ENCODE measurements at places on chromosomes 16 and 17. TPM values are rescaled to one million over a fixed set of nuclear protein-coding genes. Genes with fewer than 3 reads are reported as not detected.
A peak's percentile ranks its signal among the peaks of the same experiment; 100 is the strongest.

The PRSS27 gene
- total RNA-seq, result 5.0 TPM

GRCh38 chr17:47980541-47980940 lies 9.6 kb downstream of the CDK5RAP3 start:
- no peak for DNase-seq

The CCNF gene
- total RNA-seq, result 0.71 TPM

DNA sequence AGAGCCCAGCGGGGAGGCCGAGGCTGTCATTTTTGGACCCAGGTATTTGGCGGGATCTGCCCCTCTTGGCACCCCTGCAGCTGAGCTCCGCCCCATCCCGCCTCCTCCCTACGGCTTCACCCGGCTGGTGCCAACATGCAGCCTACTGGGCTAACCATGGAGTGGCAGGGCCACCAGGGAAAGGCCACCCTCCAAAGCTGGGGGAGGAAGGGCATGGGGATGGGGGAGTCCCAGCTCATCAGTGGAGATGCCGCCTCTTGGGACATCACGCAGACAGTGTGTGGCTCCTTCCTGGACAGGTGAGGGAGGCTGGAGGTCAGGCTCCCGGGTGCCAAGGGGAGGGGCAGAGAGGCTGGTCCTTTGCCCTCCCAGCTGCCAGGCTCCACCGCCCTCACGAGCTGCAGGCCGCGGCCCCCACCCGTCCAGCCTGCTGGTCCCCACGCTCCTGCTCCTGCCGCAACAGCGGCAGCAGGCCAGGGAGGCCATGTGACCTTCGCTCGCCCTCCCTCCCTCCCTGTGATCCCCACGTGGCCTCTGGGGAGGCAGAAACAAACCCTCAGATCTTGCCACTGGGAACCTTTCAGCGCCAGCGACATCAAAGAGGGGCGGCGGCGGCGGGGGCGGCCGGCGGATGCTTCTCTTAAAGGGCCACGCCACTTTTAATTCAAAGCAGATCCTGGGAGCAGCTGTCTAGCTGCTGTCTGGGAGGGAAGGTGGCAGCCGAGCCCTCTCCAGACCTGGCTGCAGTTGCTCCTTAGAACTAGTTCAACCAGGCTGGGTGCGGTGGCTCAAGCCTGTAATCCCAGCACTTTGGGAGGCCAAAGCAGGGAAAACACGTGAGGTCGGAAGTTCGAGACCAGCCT lies 6.8 kb upstream of the NOTUM start:
- peak; percentile 93 for DNase-seq

DNA sequence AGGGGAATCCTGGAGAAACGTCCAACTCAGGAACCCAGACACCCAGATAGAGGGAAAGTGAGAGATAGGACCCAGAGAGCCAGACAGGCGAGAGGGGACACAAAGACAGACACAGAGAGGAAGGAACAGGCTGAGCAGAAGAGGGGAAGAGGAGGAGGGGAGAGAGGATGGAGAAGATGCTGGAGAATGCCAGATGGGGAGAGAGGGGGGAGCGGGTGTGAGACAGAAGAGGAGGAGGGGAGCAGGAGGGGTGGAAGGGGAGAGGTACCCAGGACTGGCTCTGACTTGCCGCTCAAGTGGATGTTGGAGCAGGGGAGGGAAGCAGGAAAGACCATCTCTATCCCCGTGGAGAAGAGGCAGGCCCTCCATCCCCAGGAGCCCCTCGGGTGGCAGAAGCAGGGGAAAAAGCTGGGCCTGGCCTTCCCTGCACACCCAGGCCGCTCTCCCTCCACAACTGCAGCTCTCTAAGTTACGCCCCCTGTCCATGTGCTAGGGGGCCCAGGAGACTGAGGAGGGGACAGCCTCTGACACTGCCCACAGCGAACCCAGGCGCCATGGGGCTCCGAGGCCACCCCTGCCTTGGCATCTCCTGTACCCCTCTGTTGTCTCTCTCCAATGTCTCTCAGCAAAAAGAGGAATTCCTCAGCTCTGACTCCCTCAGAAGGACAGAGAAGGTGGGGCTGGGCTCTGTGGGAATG lies 4.8 kb downstream of the PPP1R9B start:
- no peak for DNase-seq

DNA sequence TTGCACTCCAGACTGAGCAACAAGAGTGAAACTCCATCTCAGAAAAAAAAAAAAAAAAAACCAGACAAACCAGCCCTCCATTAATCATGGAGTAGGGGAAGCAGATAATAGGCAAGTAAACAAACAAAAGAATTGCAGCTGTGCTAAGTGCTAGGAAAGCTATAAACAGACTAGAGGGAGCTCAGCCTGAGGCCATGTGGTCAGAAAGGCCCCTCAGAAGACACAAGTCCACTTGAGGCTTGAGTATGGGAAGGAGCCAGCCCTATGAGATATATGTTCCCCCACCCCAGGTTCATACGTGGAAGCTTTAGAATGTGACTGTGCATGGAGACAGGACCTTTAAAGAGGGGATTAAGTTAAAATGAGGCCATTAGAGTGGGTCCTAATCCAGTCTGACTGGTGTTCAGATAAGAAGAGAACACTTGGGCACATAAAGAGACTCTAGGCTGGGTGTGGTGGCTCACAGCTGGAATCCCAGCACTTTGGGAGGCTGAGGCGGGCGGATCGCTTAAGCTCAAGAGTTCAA lies 132.6 kb upstream of the NOL11 start:
- no peak for DNase-seq

GRCh38 chr16:14071576-14072271 lies 605 bp downstream of the MRTFB start:
- DNase-seq, result no peak

The GDPD1 gene
- 2.9 TPM for total RNA-seq

GRCh38 chr16:85767531-85767930 lies 16.6 kb upstream of the C16orf74 start:
- no peak for DNase-seq

The TNRC6A gene
- total RNA-seq, result 42.8 TPM

DNA sequence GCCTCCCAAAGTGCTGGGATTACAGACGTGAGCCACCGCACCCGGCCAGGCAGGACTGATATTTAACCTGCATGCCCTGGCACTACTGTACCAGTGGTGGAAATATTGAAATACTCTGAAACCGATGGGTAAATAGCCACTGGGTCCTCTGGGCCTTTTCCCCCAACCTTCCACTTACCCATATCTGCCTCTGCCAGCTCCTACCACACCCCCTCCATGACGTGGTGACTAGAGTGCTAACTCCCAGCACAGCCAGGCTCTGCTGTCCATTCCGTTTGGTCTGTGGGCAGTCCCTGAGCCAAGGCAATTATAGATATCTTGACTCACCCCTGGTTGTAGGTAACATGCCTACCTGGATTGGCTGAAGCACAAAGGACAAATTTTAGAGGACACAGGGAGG lies 187.8 kb downstream of the PRKCB start:
- DNase-seq, result peak; percentile 19

DNA sequence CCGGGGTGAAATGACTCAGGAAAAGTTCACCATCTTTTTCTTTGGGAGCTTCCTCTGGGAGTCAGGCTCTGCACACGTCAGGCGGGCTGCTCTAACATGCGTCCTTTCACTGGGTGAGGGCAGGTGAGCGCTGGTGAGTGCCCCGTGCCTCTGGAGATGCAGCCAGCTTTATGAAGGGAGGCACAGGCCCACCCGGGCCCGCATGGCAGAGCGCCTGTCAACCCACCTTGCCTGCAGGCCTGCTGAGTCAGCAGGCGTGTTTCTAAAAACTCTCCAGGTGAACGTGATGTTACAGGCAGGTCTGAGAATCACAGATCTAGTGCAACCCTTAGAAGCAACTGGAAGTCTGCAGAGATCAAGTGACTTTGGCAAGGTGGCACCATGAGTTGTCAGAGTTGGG lies 18.4 kb downstream of the MAP1LC3B start:
- DNase-seq, result peak; percentile 29

- DNase-seq, result no peak
These were observed 24.5 kb downstream of the C17orf67 start for GRCh38 chr17:56809106-56809819.

DNA sequence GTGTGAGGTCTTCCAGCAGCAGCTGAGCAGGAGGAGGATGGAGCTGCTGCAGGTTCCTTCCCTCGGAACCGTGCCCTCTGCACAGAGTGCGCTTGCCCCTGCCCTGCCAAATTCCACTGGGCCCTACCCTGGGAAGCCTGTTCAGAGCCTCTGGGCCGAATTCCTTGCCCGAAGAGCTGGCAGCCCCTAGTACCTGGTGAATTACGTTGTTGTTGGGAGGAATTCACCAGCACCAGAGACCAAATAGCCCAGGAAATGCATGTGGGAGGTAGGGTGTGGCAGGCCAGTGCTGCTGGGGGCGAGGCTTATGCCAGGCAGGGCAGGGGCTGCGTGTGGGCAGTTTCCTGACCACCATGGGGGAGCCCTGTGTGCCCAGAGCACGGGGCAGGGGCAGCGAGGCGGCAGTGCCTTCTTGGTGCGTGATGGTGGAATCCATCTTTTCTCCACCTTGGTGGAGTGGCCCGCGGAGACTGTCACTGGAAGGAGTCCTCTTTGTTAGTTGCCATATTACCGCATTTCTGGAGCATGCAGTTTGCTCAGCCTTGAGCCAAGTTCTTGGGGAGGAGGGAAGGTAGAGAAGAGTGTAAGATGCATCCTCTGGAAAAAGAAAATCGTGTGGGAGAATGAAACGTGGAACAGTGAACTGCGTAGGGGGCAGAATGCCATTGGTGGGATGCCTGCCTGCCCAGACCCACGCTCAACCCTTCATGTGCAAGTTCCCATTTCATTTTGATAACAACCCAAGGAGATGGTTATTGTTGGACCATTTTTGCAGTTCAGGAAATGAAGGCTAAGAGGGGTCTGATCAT lies 2.3 kb downstream of the MRC2 start:
- DNase-seq, result peak; percentile 54

- DNase-seq, result peak; percentile 66
These were observed 8.8 kb upstream of the NR1D1 start for GRCh38 chr17:40108970-40109824.

GRCh38 chr16:80045861-80046260 lies 445.3 kb upstream of the MAF start:
- DNase-seq, result no peak

The NATD1 gene
- 6.8 TPM for total RNA-seq

Data from sigmoid colon (tissue), 7 donors.